Thoracic aorta (tissue), 2 donors: ENCODE measurements at places on chromosomes 11 and 22.

DNA sequence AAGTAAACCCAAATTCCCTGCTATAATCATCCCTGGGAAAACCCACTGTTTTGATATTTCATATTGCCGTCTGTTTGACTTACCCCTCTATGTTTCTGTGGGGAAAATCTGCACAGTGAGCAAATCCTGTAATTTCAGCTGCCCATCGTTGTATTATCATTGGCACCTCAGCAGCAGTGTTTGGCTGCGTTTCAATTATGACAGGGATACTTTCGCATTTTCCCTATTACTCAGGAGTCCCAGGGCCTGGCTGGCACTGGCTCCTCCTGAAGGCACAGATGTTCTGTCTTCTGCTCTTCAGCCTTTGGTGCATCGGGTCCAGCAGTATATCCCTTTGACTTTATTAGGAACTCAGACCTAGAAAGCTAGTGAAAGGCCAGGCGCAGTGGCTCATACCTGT is 12.2 kb upstream of the MMP12 start:
- DNase-seq, result no peak

DNA sequence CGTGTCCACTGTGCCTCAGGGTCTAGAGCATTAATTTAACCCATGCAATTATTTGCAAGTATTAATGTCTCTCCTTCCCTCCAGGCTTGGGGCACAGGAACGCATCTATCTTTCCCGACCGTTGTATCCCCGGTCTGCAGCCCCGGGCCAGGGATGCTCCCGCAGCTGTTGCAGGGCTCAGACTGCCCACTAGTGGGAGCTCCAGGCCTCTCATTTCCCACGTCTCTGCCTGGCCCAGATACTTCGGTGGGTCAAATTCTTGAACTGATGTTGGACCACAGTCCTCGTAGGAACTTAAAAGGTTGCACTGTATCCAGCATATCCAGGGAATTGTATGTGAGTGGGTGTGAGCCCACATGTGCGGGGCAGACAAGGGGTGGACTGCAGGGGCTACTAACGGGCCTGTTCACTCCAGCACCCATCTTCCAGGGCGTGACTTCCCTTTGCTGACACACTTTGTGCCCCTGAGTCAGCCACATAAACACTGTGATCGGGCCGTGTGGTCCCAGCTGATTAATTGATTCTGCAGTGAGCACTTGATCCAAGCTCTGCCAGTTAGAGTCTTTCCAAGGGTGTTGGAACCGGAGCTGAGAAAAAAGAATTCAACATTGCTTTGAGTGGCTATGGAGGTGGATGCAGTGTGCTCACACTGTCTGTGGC is 451.3 kb downstream of the TBC1D22A start:
- DNase-seq, result no peak

DNA sequence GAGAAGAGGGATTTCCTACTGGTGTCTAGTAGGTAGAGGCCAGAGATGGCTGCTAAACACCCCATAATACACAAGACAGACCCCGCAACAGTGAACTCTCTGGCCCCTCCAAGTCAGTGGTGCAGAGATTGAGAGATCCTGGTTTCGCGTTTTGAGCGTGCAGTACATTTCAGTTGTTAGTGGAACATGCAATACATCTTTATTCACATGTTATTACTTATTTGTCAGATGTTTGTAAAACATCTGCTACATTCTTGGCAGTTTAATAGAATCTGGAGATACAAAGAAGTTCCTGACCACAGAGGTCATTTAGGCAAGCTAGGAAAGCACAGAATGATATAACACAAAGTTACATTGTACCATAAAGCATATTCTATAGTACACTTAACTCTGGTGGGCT is 41.5 kb downstream of the ST3GAL4 start:
- no peak for DNase-seq

- no peak for DNase-seq
These were observed at the start of gene LUZP2 for GRCh38 chr11:24496736-24497725. LUZP2 (plus strand) TSS chr11:24497053.

- DNase-seq, result no peak
These were observed at the start of gene LRRC55 for GRCh38 chr11:57181678-57182305. LRRC55 (plus strand) TSS chr11:57181953; CDS start chr11:57182023, 70 bp downstream.
